ENCODE measurements at places on chromosomes 3 and 15. TPM values are rescaled to one million over a fixed set of nuclear protein-coding genes. Genes with fewer than 3 reads are reported as not detected.

Gene SEMA3G
- 0.32 TPM for total RNA-seq

Gene GRK7
- total RNA-seq = not detected

- no peak for DNase-seq
Measured at GRCh38 chr3:99686469-99686868, 48.1 kb downstream of the COL8A1 start.

GRCh38 chr15:100944986-100945385, 25.8 kb downstream of the LRRK1 start:
- DNase-seq = peak; percentile 23

GRCh38 chr3:138919325-138919724, 27.6 kb downstream of the FOXL2 start:
- DNase-seq = no peak
